Stomach (tissue), 19 donors: ENCODE measurements at places on chromosomes 11 and 22.

DNA sequence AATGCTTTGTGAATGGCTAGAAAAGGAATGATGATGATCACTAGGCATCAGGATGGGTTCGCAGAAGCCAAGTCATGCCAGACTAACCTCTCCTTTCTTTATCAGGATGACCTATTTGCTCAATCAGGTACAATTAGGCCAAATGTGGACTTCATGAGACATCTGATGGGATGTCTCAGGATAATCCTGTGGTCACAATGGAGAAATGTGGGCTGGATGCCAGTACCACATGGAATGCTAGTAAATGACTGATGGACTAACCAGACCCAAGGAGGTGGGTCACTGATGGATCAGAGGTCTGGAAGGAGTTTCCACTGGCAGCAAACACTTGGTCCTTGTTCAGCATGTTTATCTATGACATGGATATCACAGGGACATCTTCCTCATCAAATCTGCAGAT is 94.8 kb upstream of the PHOX2A start:
- DNase-seq, result no peak

GRCh38 chr22:36753120-36753802 is 22.7 kb downstream of the IFT27 start:
- no peak for DNase-seq

DNA sequence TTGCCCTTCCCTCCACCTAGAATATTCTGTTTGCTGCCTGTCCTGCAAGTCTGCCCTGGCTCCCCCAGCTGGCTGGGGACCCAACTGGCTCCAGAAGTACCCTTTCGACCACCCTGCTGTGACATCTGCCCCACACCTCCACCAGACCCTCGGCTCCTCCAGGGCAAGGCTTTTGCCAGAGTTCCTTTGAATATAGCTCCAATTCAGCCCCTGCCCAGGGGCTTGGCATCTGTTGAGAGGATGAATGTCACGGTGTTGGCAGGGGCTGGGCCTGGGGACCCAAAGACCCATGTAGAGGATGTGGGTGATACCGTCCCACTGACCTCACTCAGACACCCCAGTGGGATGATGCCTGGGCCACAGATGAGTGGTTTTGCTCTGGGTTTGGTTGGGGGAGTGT is 4.0 kb downstream of the NLRP6 start:
- DNase-seq, result no peak

DNA sequence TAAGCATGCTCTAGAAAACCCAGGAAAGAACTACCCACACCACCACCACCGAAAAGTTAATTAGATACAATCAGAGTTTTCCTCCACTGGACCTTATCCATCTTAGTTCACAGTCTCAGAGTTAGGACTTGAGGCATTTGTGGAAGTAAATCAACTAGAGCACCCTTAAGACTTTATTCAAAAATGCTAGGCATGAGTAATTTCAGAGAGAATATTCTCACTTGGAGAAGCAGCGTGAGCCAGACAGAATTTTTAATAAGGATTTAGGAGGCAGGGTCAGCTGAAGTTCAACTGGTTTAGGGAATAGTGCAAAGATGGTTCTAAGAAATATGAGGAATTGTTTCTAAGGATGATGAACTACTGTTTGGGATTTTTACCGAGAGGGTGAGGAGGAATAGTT is 1.2 kb upstream of the OLFML1 start:
- no peak for DNase-seq

GRCh38 chr11:15783619-15784018 is 572.7 kb downstream of the SOX6 start:
- DNase-seq, result peak; percentile 31

DNA sequence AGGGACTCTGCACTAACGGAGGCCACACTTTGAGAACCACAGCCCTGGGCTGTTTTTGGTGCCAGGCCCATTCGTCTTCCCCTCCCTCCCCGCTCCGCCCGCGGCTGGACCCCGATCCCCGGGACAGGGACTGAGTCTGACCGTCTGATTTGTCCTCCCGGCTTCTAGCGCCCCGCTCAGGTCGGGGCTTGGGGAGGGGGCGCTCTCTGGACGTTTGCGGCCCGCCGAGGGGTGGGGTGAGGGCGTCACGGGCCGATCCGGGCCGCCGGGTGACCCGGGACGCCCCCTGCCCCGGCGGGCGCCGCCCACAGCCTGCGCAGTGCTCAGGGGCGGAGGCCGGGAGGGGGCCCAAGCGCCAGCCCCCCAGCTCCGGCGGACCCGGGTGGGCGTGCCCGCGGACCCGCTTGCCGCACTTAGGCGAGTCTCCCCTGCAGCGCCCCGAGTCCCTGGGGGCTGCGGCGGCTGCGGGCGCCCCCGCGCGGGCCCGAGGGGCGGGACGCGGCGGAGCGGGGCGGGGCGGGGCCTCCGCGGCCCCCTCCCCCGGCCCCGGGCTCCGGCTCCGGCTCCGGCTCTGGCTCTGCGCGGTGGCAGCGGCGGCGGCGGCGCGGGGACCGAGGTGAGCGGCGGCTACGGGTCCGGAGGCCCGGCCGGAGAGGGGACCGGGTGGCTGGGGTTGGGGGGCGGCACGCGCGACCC is 33.7 kb upstream of the PRR5 start:
- DNase-seq, result peak; percentile 67

DNA sequence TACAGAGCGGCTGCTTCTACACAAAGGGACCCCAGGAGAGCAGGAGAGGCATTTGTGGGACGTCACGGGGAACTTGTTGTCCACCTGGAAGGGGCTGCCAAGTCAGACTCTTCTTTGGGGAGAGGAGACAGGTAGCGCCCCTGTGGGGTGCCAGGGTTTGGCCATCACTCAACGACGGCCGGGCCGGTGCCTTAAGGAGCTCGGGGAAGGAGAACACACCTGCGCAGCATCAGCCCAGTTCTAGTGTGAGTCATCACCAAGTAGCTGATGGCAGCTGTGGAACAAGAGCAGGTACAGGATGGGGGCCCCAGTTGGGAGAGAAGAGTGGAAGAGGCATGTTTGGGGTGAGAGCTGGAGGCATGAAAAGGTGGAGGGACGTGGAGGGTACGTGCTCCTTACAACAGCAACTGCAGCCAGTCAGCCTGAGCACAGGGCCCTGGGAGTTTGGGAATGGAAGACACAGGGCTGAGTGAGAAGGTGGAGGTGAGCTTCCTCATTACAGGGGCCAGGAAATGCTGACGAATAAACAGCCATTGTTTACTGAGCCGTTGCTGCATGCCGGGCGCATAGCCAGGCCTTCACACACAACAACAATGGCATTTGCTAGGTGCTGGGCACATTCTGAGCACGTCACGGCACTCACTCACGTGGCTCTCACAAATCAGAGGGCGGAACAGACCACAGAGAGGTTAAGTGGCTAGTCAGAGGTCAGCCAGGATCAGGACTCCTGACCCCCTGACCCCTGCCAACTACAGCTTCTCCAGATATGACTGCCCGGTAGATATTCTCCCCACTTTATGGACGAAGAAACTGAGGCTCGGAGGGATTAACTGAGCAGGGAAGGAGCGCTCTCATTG is 29.1 kb upstream of the TP53I11 start:
- peak; percentile 93 for DNase-seq

DNA sequence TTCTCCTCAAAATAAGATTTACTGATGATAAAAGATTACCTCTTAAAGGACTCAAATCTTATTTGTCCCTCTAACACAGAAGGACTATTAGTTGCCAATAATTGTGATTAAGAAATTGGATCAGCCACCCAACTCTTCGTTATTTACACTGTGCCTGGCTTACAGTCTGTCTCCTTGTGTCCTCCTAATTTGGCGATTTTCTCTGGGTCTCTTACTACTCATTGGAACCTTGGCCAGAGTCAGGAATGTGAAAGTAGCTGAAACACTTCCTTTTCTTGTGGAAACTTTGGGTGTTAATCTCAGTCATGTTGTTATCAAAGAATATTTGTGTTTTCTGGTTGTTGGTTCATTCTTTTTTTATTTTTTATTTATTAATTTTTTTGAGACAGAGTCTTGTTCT is 83.2 kb downstream of the TEAD1 start:
- DNase-seq, result no peak

GRCh38 chr11:73376803-73377629 is 817 bp downstream of the RELT start:
- peak; percentile 41 for DNase-seq

- DNase-seq, result no peak
These were observed 19.9 kb upstream of the APOA1 start for GRCh38 chr11:116857316-116857715.

- no peak for DNase-seq
These were observed 2.1 kb upstream of the SMIM38 start for GRCh38 chr11:69153661-69154060.
